ENCODE measurements at places on chromosomes 13 and 19. TPM values are rescaled to one million over a fixed set of nuclear protein-coding genes. Genes with fewer than 3 reads are reported as not detected.

DNA sequence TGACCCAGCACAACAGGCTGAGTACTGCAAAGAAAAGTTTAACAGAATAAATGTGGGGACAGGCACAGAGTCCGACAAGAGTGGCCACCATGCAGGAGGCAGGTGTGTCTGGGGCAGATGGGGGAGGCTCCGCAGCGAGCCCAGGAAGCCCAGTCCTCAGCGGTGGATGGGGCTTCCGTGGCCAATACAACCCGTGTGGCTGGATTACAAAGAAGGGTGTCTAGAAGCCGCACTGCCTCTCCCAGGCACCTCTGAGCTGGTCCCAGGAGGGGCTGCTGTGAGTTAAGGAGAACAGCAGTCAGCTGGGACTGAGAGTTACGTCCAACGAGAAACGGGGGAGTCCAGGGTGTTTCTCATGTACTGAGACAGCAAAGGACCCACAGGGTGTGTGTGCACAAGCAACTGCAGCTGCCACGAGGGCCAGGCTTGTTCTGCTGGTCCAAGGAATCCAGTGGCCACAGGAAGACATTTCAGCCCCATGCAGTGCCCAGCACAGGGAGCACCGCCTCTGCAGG, 70.2 kb downstream of the SPACA7 start:
- H3K4me1 ChIP-seq = peaks cover 2% of the 10 kb centered on the region
- no peaks in the 10 kb centered on the region for H3K36me3 ChIP-seq
- H3K4me3 ChIP-seq = no peak overlapping the region
- no peak overlapping the region for H3K27ac ChIP-seq
- H3K27me3 ChIP-seq = peaks cover 12% of the 10 kb centered on the region

DNA sequence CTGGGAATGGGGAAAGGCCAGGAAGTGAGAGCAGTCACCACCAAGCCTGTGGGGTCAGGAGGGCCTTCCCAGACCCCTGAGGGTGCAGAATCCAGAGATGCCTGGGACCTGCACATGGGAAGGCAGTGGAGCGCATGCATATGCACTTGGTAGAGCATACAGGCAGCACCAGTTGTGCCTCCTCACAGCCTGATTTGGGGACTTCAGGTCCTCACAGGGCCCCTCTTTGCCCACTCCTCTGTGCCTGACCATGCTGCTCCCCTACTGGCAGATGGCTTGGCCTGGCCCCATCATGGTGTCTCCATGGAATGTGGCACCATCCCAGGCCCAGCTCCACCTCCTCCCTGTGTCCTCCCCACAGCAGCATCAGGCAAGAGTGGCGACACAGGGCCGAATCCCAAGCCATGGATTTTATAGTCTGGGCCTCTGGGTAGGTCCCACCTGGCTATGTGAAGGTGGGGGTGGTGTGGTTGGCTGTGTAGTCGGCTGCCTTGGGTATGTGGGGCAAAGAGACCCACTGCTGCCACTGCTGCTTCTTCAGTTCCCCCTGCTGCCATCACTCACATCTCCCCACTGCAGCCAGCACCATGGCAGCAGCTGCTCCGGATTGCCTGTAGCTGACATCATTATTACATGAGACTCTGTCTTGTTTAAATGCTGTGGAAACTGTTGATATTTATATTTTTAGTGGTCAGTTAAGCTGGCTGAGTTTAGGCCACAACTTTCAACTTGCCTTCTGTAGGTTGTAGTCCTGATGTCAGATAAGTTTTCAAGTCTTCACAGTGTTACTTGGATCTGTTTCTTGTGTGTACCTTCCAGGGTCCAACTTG, 247.0 kb downstream of the GPC6 start:
- H3K4me1 ChIP-seq = no peaks in the 10 kb centered on the region
- no peak for DNase-seq
- no peaks in the 10 kb centered on the region for H3K27me3 ChIP-seq
- no peak overlapping the region for H3K4me3 ChIP-seq
- no peak overlapping the region for H3K27ac ChIP-seq

Gene STRN4
- 87.5 TPM for total RNA-seq

Gene CDX2
- not detected for total RNA-seq

Gene DLL3
- 0.19 TPM for total RNA-seq

Gene CEACAM19
- total RNA-seq = 0.40 TPM

All from activated naive CD8-positive, alpha-beta T cell treated with anti-CD3 and anti-CD28 coated beads, Interleukin-2, amount 10 ng/mL, durations not matched to agents 7 days and 5 days (primary cell).